ENCODE measurements at places on chromosomes 5 and 9. TPM values are rescaled to one million over a fixed set of nuclear protein-coding genes. Genes with fewer than 3 reads are reported as not detected.

The ELOVL7 gene
- 10.9 TPM for total RNA-seq

The GPR151 gene
- not detected for total RNA-seq

The RALGPS1 gene
- total RNA-seq: 1.4 TPM

The TMC1 gene
- total RNA-seq: 0.20 TPM

The TRAF1 gene
- 4.4 TPM for total RNA-seq

The MCTP1 gene
- total RNA-seq: 7.5 TPM

The ANKDD1B gene
- not detected for total RNA-seq

The CDH9 gene
- total RNA-seq: not detected

The PCDHB14 gene
- 0.08 TPM for total RNA-seq

The HAPLN1 gene
- total RNA-seq: not detected

The PCDHA10 gene
- not detected for total RNA-seq

All from A549 treated with RU486 at 1 μM for 4 hours (cell line).